ENCODE measurements at places on chromosomes 12 and 14. TPM values are rescaled to one million over a fixed set of nuclear protein-coding genes. Genes with fewer than 3 reads are reported as not detected.

Gene MUCL1
- 90.0 TPM for total RNA-seq

Gene MYF6
- 9.8 TPM for total RNA-seq

DNA sequence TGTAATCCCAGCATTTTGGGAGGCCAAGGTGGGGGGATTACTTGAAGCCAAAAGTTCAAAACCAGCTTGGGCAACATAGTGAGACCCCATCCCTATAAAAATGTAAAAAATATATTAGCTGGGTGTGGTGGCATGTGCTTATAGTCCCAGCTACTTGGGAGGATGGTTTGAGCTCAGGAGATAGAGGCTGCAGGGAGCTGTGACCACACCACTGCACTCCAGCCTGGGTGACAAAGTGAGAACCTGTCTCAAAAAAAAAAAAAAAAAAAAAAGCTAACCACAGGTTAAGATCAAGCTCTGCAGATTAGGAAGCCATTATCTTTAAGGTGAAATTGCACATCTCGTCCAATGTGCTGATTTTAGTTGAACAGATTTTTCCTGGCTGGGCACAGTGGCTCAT, 23.7 kb upstream of the CERS5 start:
- no peak for DNase-seq

DNA sequence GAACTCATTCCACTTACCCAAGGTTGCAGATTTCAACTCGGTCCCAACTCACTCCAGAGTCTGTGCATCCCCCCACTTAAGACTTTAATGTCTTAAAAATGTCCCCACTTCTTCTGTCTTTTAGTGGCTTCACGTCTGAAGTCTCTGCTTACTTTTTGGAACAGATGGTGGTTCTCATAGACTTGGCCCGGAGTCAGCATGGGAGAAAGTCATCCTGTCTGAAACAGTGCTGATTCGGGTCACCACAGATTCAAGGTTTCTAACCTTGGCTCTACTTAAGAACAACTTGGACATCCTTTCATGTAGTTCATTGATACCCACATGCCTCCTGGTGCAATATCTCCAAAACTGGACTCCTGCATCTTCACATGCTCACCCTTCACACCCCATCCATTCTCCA, 26.0 kb downstream of the CHST11 start:
- DNase-seq: no peak

- DNase-seq: no peak
Measured at GRCh38 chr14:44070046-44070445, 437.0 kb downstream of the FSCB start.

- peak; percentile 79 for DNase-seq
Measured at GRCh38 chr12:28563936-28564335, 373.7 kb downstream of the CCDC91 start.

Gene DEPDC4
- 1.9 TPM for total RNA-seq

Gene KERA
- 4.8 TPM for total RNA-seq

Gene CCND2
- total RNA-seq: 115 TPM

Gene RNASE7
- 0.79 TPM for total RNA-seq

- DNase-seq: no peak
Measured at GRCh38 chr12:68529466-68529865, 81.2 kb upstream of the RAP1B start.

DNA sequence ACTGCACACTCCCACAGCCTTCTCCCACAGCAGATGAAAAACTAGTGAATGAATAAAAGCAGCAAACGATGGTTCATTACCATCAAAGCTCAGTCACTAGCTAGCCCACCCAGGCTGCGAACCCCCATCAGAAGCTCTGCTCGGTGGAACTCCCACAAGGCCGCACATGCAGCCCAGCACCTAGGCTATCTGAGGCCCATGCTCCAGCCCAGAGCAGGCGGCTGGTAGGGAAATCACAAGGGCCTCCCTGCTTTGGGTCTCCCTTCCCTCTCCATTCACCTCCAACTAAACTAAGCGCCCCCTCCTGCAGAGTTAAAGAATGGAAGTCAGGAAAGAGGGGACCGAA, 69.0 kb downstream of the ITPK1 start:
- no peak for DNase-seq

DNA sequence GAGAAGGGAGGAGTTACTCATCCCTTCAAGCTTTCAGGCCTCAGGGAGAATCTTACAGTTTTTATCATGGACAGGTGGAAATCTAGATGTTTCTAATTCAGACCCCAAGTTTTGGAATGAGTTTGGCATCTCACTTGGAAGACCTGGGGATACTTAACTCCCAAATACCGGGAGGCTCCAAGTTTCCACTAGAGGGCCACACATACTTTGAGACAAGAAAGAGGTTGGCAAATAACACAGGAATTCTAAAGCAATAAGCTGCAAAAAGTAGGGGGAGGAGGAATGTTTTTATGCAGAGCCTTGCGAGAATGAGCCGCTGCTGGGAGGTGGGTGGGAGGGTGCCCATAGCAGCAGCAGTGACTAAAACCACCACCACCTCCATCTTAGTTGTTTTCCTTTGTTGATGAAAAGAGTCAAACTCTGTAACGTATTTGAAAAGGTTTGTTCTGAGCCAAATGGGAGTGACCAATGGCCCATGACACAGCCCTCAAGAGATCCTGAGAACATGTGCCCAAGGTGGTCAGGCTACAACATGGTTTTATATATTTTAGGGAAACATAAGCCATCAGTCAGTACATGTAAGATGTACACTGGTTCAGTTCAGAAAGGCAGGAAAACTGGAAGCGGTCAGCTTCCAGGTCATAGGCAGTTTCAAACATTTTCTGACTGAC, 34.2 kb upstream of the RNASE1 start:
- DNase-seq: no peak

GRCh38 chr14:67133595-67134441, 55.4 kb upstream of the GARIN2 start:
- DNase-seq: no peak

DNA sequence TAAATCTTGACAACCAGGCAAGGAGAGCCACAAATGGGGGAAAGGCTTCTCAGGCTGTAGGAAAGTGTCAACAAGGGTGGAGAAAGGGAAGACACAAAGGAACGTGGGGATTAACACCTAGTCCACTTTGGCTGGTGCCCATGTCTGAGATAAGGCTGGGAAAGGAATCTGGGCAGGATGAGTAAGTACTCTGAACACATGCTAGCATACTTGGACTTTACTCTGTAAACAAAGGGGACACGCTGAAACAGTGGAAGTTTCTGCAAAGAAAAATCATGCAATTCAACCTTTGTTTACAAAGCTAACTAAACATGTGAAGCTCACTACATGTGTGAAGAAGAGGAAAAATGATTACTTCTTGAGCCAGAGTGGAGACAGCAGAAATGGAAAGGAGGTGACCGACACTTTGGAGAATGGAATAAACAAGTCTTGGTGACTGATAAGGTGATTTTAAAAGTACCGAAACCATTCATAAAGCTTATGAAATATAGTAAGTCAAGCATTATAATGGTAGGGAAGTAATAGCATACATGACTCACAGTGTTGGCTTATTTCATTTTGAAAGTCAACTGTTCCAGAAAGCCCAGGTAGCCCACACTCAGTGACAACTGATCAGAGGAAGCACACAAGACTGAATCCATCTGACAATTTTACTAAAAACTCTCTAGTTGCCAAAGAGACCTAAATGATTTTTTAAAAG, 13.2 kb downstream of the CPNE8 start:
- no peak for DNase-seq

- DNase-seq: no peak
Measured at GRCh38 chr14:104144453-104144790, 6.0 kb downstream of the KIF26A start.

GRCh38 chr14:71267007-71267513, 359.8 kb downstream of the PCNX1 start:
- no peak for DNase-seq

GRCh38 chr12:96261557-96261956, 67.4 kb downstream of the ELK3 start:
- DNase-seq: no peak

GRCh38 chr12:112063273-112063672, 45.3 kb downstream of the NAA25 start:
- no peak for DNase-seq

DNA sequence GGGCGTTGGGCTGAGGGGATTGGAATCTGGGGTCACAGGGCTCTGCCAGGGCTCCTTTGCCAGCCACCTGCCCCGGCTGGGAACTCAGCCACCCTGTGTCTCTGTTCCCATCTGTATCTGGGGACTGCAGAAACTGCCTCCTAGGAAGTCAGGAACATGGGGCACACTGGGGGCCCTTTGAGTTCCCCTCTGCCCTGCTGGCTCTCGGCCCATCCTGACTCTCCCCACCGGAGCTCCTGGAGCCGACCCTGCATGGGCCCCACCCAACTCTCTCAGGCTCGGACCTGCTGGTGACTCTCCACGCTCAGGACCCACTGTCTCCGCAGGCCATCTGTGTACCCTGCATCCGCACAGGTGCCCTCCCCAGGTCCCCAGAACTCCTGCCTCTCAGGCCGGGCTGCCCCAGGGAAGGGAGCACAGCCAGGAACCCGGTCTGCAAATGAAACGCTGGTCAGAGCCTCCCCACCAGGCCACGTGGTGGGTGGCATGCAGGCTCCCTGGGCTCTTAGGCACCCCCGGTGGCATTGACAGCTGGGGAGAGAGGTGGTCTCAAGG, 82.8 kb downstream of the KIF26A start:
- no peak for DNase-seq

DNA sequence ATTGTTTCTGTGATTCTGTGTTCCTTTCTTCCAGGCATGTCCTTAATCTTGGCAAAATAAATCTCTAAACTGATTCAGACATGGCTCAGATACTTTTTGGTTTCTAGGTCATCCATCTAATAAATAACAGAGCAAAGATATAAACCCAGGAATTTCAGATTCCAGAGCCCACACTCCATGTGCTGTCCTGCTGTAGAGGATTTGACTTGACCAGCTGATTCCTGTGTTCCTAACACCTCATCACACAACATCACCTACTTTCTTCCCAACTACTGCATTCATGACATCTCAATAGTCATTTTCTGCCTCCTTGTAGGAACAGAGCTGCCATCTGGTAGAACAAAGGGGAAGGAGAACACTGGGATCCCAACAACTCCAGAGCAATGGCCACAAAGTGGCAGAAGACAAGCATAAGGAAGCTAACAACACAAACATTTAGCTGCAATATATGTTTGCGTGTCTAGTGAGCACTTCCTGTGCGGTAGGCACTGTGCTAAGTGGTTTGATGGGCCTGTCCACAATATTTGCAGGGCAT, 91.9 kb upstream of the OVCH1 start:
- no peak for DNase-seq

DNA sequence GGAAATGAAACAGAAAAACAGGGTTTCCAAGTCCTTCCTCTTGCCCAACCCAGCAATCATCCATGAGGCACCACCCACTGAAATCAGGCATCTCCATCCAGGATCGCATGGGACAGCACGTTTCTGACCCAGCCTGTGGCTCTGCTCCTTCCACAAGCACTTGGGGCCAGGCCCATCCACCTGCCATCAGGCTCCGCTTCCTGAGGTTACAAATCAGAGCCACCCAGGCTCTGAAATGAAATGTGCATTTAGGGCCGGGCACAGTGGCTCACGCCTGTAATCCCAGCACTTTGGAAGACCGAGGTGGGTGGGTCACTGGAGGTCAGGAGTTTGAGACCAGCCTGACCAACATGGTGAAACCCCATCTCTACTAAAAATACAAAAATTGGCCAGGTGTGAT, 717 bp upstream of the KRT78 start:
- DNase-seq: no peak

Gene KSR2
- 0.10 TPM for total RNA-seq

GRCh38 chr14:20539906-20540305, 20.9 kb downstream of the RNASE9 start:
- peak; percentile 4 for DNase-seq

DNA sequence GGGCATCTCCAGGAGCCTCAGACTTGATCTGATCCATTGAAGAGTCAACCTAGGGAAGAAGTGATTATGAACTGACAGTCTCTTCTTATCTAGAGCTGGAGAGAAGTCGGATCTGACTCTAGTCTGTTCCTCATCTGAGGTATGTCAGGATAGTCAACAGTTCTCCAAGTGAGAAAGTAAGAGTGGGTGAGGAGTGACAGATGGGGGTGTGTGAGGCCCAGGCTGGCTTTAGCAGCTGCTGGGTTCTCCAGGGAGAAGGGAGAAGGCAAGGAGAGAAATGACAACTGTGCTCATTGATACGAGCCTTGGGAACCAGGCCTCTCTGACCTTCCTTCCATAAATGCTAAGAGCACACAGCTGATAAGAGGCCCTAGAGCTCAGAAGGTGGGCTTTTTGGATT, 53.3 kb downstream of the IRAK3 start:
- DNase-seq: no peak

Gene CLBA1
- total RNA-seq: 3.5 TPM

Gene MRPL52
- total RNA-seq: 26.3 TPM

- no peak for DNase-seq
Measured at GRCh38 chr12:11992515-11992914, 78.2 kb upstream of the BCL2L14 start.

- DNase-seq: no peak
Measured at GRCh38 chr12:67410667-67411067, 141.5 kb downstream of the CAND1 start.

All from skin of body (tissue), 3 donors.